H1 (cell line): ENCODE measurements at places on chromosomes 4 and X.

GRCh38 chr4:57109847-57110639 lies at the start of gene IGFBP7:
Gene IGFBP7, minus strand, starts transcription at chr4:57110385. Its CDS starts 34 bp downstream, at chr4:57110351.
- DNase-seq: no peak

- no peak for DNase-seq
These were observed 148.7 kb downstream of the FSTL5 start for GRCh38 chr4:162015090-162015489.

DNA sequence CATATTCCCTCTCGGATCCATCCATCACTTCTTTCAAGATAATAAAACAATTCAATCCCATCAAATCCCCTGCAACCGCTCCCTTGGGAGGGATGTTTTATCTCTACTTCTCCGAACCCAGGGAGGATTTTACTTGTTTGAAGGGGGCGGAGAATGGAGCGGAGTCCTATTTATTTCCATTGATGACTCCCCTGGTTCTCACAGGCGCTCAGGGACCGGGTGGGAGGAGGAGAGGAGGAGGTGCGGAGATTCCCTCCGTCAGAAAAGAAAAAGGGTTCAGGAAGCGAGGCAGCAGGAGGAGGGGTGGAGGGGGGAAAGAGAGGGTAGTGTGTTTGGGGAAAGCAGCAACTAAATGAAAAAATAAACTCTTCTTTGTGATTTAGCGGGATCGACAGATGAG lies 2.1 kb downstream of the NDNF start:
- DNase-seq: no peak

- DNase-seq: no peak
These were observed 65.5 kb upstream of the LAS1L start for GRCh38 chrX:65600106-65600505.
